Activated CD8-positive, alpha-beta memory T cell treated with anti-CD3 and anti-CD28 coated beads for 4 hours (primary cell): ENCODE measurements at places on chromosomes 13 and 19.

- DNase-seq, result no peak
Measured at GRCh38 chr13:110924639-110924934, 9.7 kb upstream of the ANKRD10 start.

DNA sequence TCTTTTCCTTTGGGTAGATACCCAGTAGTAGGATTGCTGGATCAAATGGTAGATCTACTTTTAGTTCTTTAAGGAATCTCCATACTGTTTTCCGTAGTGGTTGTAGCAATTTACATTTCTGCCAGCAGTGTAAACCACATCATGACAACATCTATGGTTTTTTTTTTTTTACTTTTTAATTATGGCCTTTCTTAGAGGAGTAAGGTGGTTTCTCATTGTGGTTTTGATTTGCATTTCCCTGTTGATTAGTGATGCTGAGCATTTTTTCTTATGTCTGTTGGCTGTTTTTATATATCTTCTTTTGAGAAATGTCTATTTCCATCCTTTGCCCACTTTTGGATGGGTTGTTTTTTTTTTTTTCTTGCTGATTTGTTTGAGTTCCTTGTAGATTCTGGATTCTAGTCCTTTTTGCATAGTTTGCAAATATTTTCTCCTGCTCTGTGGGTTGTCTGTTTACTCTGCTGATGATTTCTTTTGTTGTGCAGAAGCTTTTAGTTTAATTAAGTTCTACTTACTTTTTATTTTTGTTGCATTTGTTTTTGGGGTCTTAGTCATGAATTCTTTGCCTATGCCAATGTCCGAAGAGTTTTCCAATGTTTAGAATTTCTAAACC lies 38.8 kb downstream of the TDRD3 start:
- DNase-seq, result no peak

DNA sequence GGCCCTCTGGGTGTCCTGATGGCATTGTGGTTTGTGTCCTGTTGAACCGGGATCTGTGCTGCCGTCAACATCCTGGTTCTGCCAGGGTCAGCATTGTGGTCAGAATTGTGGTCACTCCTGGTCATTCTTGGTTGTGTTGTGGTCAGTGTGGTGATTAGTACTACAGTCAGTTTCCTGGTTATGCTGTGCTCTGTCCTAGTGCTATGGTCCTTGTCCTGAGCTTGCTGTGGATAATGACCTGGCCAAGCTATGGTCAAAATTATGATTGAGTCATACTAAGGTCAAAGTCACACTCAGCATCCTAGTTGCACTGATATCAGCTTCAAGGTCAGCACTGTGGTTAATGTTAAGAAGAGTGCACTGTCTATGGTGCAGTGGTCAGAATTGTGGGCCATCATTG lies 4.5 kb upstream of the OLFM2 start:
- no peak for DNase-seq

DNA sequence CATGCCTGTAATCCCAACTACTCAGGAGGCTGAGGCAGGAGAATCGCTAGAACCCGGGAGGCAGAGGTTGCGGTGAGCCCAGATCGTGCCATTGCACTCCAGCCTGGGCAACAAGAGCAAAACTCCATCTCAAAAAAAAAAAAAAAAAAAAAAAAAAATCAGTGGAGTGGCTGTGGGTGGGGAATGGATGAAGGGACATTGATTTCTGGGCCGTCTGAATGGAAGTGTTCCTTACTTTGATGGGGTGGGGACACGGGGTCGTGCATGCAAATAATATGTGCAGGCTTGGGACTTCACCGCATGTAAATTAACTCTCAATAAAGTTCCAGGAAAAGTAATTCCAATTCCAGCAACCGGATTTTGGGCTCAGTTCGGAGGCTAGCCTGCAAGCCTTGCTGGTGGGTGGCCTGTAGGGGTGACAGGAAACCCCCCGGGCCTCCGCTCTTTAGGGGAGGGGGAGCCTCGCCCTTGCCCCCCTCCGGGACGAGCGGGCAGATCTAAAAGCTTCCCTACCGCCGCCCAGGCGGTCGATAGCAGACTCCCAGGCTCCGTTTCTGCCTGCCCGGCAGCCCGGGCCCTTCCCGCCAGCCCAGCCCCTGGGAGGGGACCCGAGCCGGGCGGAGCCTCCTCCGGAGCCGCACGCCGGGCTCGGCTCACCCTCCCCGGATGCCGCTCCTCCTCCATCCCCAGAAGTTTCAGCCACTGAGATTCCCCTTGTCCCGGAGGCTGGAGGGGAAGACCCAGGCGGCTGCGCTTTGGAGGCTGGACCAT lies 48.0 kb upstream of the ADGRE5 start:
- DNase-seq, result no peak

DNA sequence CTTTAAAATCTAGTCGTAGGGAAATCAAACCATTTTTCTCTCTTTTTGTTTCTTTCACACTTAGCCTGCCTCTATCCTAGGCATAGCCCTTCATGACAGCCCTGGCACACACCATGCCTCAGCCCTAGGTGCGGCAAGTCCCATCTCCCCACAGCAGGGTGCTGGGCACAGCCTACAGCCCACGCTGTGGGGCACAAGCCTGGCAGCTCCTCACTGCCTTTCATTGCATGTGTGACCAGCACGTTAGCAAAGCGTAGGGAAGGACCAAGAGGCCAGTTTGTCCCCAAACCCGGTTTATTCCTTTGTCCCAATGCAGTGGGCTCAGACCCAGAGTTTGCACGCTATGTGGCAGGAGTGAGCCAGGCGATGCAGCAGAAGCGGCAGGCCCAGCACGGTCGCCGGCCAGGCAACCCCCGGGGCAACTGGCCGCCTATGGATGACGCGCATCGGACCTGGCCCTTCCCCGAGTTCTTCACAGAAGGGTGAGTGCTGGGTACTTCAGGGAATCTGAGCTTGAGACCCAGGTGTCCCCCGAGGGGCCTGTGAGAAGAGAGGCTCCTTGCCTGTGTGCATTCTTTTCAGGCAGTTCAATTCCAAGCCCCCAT lies 17.3 kb upstream of the GPI start:
- no peak for DNase-seq

- no peak for DNase-seq
Measured at GRCh38 chr19:3483226-3483628, at the start of gene SMIM44. Gene SMIM44 (minus strand): TSS chr19:3483441. CDS start chr19:3483403, 38 bp downstream.

GRCh38 chr13:112179421-112179820 lies 112.5 kb downstream of the SOX1 start:
- no peak for DNase-seq

DNA sequence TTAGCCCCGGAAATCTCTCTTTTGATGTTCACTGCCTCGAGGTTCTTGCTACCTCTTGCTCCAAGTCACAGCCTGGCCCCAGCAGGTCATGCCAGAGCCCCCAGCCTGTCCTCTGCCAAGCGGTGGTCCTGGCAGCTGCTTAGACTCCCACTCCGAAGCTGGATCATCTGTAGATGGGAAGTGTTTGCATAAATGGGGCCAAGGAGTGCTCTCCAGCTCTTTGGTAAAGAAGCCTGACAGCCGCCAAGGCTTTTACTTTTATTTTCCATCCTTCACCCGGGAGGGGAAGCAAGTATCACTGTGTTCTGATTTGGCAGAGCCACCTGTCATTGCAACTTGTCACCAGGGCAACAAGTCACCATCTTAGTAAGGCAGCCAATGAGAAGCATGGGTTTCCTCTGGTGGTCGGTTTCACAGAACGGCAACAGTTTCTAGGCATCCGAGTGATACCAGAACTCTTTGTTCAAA lies 10.6 kb upstream of the RETN start:
- DNase-seq, result no peak

DNA sequence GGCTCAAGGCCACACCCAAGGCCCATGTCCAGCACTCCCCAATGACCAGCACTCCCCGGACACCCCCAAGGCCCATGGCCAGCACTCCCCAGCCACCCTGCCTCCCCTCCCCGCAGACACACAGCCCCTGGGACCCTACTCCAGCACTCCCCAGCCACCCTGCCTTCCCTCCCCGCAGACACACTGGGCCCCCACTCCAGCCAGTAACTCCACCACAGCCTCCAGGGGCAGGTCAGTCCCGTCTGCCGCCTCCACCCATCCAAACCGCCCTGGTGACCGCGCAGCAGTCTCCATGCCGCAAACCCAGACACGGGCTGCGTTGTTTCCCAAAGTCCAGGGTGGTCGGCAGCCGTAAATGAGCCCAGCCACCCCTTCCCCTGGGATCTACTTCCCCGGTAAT lies 70.7 kb downstream of the SPACA7 start:
- DNase-seq, result no peak

DNA sequence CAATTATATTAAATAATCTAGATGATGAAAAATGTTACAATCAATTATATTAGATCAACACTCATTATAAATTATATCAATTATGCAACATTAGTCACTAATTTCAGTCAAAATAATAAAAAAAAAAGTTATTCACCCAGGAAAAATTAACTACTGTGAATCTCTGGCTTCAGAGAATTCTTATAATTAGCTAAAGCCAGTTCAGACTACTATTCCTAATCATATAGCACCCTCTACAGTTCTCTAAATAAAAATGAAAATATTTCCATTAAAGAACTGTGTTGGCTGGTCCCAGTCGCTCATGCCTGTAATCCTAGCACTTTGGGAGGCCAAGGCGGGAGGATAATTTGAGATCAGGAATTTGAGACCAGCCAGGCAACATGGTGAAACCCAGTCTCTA lies 33.0 kb downstream of the XPO4 start:
- DNase-seq, result no peak

DNA sequence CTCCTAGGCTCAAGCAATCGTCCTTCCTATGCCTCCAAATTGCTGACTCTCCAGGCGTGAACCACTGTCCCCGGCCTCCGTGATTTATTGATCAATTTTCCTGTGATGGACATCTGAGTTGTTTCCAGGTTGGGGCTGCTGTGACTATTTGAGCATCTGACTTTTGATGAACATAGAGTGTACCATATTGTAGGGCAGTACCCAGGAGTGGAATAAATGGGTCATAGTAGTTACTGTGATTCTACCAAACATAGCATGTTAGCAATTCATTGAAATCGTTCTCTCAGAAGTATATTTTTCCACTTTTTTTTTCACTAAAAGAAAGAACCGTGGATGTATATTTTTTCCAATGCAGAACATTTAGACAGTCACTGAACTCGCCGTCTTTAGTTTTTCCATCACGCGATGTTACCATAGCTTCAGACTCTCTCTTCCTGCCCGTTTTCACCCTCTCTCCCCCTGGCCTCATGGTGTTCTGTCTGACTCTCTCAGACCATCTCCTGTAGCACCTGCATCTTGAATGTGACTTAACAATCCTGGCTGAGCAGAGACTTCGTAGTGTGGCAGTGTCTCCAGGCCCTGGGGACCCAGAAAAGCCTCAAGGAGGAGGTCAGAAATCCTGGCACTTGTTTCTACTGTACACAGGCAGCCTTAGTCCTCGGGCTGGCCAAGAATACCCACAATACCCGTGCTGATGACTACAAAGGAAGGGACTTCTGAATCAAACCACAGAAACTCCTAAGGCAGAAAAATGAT lies 3.2 kb upstream of the RASGRP4 start:
- DNase-seq, result no peak

DNA sequence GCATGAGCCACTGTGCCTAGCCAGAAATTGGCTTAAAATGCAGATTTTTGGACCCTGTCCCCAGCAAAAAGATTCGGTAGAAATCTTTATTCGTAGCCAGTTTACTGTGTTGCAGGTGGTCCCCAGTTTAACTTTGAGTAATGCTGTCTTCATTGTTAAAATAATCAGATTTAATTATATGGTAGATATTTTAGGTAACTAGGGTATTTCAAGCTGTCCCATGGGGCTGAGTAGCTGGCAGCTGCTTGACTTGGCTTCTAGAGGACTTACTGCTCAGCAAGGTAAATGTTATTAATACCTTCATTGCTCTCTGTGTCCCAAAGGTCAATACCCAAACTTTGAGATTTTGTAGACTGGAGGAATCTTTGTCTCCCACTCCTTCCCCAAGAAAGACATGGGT lies 21.1 kb downstream of the LSM14A start:
- DNase-seq, result no peak

- DNase-seq, result no peak
Measured at GRCh38 chr19:42693760-42694350, 46.4 kb downstream of the PSG3 start.

GRCh38 chr19:49894879-49895565 lies 1.7 kb downstream of the IL4I1 start:
- DNase-seq, result no peak

- DNase-seq, result no peak
Measured at GRCh38 chr19:53871454-53871853, 3.8 kb downstream of the MYADM start.

DNA sequence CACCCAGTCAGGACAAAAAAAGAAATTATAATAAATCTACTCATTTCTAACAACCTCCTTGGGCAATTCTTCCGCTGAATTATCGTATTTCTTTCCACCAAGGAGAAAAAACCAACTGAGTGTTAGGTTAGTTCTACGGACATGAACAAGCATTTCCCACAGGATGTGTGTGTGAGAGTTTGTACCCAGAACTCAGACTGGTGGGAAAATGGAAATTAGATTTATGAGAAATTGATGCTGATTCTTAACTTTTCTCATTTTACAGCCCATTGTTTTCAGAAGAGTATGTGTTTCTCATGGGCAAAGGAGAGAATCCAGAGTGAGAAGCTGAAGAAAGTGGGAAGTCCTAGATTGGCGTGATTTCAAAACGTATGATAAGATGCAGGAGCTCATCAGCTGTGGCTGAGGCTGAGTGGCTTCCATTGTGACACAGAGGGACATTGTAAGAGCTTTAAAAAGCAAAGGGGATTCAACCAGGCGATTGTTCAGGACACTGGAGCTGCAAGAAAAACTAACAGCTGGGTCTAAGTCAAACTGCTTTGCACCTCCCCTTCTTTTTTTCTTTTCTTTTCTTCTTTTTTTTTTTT lies 184.7 kb upstream of the ARGLU1 start:
- no peak for DNase-seq

DNA sequence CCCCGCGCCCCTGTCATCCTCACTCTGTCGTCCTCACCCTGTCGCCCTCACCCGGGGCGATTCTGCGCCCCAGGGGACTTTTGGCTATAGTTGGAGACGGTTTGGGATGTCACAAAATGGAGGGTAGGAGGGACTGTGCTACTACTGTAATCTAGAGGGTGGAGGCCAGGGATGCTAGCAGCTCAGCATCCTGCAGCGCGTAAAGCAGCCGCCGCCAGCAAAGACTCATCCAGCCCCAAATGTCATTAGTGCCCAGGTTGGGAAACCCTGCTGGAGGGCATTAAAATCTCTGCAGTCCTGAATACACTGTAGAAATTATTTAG lies 362 bp downstream of the ZNF557 start:
- DNase-seq, result no peak

DNA sequence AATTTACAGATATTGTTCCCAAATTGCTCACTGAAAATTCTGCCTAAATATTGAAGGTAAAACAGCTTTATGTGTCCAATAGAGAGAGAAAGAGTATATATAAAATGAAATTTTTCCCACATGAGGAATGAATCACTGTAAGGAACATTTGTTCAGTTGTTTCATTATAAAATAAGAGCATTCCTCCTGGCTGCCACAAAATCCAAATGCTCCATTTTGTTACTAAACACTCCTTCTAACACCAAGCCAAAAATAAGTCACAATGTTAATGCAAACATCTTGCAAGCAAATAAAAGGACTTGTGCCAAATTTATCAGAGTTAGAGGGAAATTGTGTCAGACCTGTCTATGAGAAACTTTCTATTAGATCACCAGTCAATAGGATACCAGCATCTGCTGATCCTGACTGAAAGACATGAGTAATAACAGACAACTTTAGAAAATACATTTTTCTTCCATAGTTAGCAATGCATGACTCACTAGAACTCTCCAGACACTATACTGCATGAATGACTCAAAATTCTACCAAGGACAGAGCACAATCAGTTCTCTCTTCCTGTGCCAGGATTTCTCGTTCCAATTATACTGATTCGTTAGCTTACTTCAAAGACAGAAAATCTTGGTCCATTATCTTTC lies 83.5 kb upstream of the FNDC3A start:
- DNase-seq, result no peak
